ENCODE measurements at places on chromosomes 1 and 21. TPM values are rescaled to one million over a fixed set of nuclear protein-coding genes. Genes with fewer than 3 reads are reported as not detected.

The KIF14 gene
- total RNA-seq = 1.7 TPM

The BRDT gene
- total RNA-seq = not detected

The SPRR2G gene
- total RNA-seq = not detected

The CELA3A gene
- total RNA-seq = not detected

The MROH9 gene
- total RNA-seq = not detected
